Subcutaneous adipose tissue (tissue), 4 donors: ENCODE measurements at places on chromosomes 5 and 9. TPM values are rescaled to one million over a fixed set of nuclear protein-coding genes. Genes with fewer than 3 reads are reported as not detected.

NR2F1-AS1 gene
- 4.2 TPM for total RNA-seq

CNTNAP3B gene
- 28.9 TPM for total RNA-seq

FBP2 gene
- not detected for total RNA-seq

TAF11L11 gene
- not detected for total RNA-seq

HTR4 gene
- not detected for total RNA-seq

SLC6A3 gene
- not detected for total RNA-seq

PCDHA8 gene
- total RNA-seq, result 0.17 TPM

PTGDS gene
- 15.5 TPM for total RNA-seq
